ENCODE measurements at places on chromosomes 3 and 15.
A peak's percentile ranks its signal among the peaks of the same experiment; 100 is the strongest.

- no peak for DNase-seq
Observed at GRCh38 chr3:31399271-31399670, 133.5 kb upstream of the STT3B start.

DNA sequence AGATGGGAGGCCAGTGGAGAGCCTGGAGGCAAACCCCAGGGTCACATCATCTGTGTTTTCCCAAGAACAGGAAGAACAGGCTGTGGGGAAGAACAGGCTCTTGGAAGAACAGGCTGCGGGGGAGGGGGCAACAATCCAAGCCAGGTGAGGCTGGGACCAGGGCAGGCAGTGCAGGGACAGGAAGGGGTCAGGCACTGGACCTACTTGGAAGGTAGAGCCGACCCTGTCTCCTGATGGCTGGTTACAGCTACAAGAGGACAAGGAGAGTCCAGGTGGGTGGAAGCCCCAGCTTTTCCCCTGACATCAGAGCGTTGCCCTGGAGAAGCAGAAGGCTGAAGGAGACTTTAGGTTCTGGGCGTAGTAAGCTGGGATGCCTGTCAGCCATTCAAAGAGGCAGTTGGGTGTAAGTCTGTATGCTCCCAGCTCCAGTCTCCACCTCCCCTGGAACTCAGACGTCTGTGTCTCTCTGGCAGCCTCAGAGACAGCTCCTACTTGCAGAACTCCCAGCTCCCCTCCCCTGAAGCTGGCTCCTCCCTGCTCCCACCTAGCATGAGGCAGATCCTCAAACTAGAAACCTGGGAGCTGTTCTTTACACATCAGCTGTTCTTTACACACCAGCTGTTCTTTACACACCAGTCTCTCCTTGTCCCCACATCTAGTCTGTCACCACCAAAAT lies 130.9 kb downstream of the DNAJB8 start:
- no peak for DNase-seq

GRCh38 chr15:74396146-74396438 lies 28.6 kb upstream of the CYP11A1 start:
- DNase-seq, result no peak

GRCh38 chr3:138417559-138417982 lies 16.8 kb upstream of the ESYT3 start:
- DNase-seq, result peak; percentile 62

DNA sequence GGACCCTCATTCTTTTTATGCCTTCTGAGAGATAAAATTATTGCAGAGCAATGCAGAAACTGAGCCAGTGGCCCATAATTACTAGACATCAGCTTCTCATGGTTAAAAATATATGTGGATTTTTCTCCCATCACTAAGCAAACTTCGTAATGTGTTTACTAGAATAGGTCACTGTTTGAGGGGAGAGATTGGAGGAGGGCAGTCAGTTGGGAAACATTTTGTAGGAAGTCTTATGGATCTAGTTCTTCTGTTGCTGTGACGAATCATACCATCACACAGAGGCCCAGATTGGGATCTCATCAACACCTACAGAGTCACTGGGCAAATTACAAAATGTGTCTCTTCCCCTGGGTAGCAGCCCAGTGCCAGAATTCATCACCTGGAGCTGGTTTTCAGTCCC lies 81.4 kb downstream of the PDE8A start:
- no peak for DNase-seq

GRCh38 chr3:120021523-120021922 lies 72.7 kb downstream of the GSK3B start:
- DNase-seq, result no peak

DNA sequence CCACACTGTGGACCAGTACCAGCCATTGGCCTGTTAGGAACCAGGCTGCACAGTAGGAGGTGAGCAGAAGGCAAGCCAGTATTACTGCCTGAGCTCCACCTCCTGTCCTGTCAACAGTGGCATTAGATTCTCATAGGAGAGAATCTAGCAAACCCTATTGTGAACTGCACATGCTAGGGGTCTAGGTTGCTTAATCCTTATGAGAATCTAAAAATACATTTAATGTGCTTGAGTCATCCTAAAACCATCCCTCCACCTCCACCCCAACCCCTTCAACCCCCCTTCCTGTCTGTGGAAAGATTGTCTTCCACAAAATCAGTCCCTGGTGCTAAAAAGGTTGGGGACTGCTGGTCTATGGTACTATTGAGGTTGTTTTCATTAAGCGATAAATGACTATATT lies 49.3 kb upstream of the KCNAB1 start:
- DNase-seq, result no peak

DNA sequence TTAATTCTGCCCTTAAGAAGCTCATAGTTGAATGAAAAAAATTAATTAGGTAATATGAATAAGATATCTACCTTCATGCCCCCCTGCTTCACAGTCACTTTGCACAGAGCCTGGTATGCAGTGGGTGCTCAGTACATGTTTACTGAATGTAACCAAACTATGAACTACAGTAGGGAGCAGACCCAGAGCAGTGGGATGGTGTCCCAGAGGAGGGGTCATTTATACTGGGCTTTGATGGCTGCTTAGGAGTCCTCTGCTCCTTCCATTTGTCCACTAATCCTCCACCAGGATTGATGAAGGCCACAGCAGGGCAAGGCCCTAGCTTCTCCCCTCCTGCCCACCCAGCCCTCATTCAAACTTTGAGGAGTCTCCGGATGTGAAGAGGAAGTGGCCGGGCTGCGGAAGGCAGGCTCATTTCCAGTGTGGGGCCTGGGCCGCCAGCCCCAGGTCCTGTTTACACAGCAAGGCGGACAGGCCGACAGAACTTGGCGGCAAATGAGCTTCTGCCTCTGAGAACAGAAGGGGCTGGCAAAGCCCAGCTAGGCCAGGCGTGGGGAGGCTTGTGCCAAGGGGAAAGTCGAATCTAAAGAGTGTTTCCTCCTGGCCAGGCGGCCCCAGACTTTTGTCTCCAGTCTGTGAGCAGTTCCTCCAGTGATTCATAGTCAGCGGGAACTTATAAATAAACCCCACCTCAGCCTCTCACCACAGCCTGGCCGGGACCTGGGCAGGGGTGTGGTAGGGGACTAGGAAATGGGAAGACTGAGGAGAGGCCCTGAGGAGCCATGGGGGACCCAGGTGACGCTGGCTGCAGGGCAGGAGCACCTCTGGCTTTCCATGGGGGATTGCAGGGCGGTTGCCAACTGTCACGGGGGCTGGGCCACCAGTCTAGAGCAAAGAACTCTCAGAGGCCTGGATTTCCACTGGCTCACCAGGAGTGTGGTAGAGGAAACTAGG lies 51.6 kb upstream of the LCTL start:
- peak; percentile 16 for DNase-seq

GRCh38 chr15:83295417-83295816 lies 11.0 kb upstream of the BNC1 start:
- DNase-seq, result no peak

GRCh38 chr3:40143283-40144090 lies 166.0 kb upstream of the EIF1B start:
- no peak for DNase-seq

GRCh38 chr15:42146551-42147430 lies 9.6 kb downstream of the PLA2G4F start:
- no peak for DNase-seq

DNA sequence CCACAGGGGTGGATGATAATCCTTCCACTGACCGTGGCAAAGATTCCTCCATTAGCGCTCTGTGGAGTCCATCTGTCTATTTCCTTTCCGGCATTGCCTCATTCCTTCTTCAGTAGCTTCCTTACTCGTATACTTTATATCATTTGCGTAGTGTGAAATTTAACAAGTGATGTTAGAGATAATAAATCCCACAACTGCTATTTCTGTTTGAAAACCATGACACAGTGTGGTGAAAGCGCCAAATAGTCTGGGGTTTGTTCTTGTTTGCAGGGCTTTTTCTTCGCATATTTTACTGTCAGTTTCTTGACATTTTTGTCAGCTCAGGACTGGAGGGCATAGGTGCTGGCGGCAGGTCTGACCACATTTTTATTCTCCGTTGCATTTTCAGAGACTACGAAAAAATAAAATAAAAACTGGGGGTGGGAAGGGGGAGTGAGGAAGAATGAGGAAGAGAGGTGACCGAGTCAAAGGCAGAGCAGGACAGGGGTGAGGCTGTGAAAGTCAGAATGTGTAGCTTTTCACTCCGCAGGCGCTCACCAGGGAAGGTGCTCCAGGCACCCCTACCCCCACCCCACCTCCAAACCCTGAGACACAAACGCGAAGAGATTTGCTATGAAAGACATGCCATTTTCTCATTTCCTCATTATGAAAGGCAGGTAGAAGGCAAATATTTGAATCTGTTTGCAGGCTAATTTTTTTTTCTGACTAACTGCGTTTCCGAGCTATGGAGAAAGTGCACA lies 965.0 kb downstream of the MCTP2 start:
- DNase-seq, result no peak

DNA sequence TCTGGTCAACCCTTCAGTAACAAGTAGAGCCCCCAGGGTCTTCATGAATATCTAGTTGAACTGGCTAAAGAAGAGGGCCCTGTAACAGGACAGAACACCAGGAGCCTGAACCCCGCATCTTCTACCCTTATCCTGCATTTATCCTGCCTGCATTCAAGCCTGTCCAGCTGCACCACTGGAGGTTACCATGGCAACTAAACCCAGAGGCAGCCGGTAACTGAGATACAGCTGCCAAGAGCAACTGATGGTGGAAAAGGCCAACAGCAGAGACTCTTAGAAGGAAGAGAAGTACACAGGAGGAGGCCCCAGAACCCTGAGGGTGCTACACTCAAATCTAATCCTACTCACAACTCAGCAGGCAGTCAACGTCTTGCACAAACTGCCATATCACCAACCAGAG lies 3.7 kb upstream of the PRKAR2A start:
- no peak for DNase-seq

DNA sequence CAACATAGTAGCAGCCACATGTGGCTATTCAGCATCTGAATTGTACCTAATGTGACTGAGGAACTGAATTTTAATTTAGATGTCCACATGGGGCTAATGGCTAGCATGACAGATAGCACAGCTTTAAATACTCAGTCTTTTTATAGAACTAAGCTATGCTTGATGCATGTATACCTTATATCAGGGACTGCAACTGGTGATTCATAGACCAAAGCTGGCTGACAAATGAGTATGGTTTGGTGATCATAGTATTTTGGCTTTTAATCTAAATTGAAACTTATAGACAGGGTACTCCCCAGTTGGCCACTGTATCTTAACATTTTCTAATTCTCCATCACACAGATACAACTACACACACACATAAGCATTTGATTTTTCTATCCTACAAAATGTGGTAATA lies 83.6 kb downstream of the IGSF11 start:
- DNase-seq, result no peak

GRCh38 chr3:1348547-1348946 lies 255.7 kb downstream of the CNTN6 start:
- no peak for DNase-seq

DNA sequence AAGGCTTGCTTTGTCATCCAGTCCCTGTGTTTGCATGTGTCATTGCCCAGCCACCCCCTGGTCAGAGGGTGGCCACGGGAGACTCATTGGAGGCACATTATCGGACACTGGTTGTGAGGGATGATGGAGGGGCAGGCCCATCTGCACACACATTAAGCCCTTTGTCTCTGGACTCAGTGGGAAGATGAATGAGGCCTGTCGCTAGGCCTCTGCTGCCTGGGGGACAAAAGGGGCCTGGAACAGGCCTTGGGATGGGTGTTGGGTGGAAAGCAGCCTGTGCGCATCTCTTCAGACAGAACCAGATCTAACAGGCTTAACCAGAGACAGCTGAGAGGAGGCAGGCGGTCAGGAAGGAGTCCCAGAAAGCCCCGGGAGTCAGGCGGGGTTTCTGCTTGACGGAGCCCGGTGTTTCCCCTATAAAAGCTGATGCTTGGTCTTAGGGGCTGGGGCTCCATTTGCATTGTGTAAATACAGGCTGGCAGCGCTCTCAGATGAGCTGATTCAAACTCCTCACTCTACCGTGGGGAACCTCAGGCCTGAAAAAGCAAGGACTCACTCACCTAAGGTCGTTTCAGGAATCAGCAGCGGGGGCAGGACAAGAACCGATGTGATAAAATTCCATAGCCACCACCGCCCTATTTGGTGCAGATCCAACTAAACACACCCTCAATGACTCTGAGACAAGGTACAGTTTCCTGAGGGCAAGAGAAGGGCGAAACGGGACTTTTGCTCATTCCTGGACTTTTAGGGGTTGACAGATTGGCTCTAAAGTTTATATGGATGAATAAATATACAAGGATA lies 17.1 kb upstream of the SKIC8 start:
- DNase-seq, result no peak

DNA sequence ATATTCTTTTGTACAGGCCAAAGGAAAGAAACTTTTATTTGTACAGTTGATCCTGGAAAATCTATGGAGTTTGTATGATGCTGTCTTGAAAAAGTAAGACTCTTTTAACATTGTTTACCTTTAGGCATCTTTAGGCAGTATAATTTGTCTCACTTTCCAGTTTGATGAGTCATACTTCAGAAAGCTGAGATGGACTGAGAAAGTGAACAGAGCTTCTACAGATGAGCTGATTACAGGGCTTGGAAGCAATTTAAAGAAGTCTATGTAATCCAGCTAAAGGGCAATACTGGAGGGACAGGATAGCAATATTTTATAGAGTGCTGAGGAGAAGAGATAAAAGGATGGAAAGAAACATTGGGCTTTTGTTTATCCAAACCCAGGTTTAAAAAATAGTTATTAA lies 123.5 kb upstream of the GOLGA6L4 start:
- DNase-seq, result no peak

- DNase-seq, result no peak
Observed at GRCh38 chr3:43148033-43148432, 42.2 kb upstream of the POMGNT2 start.

DNA sequence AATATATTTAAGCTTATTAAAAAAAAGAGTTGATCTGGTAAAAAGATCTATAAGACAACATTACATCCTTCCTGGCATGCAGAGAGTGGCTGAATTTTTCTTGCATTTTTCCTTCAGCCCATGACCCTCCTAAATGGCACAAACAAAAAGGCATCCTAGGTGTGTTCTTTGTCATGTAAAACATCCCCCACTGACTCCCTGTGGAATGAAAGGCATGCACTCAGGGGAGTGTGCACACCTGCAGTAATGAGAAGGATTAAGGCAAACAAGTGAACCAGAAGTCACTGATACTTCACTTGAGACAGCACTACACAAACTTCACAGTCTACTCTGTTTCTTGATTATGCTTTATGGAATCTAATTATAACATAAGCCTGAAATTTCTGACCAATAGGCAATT lies 195.0 kb downstream of the RBMS3 start:
- DNase-seq, result no peak

DNA sequence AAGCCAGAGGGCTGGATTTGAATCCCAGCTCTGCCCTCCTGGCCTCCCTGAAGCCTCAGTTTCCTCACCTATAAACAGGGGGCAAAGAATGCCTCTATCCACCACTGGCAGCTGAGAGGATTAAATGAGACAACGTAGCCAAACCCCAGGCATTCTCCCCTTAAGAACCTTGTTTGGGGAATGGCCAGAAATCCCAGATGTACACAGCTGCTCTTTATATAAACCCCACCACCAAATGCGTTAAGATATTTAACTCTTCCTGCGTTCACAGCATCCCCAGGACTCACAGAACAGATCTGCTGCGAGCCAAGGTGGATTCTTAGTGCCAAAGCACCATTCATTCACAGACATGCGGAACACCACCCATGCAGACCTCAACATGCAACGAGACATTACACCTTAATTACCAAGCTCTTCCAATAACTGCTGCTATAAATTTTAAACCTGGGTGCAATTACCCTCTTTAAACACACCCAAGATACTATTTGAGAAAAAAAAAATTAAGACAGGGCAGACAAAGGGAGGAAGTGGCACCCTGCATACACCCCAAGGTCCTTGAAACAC lies 5.2 kb downstream of the TLE3 start:
- no peak for DNase-seq

All from tibial nerve (tissue), 4 donors.